ENCODE measurements at places on chromosomes 3 and 15.

- DNase-seq, result no peak
These were observed 87.5 kb downstream of the CD200R1L start for GRCh38 chr3:112759210-112759609.

GRCh38 chr3:13013994-13014754, 59.1 kb downstream of the IQSEC1 start:
- no peak for DNase-seq

- DNase-seq, result no peak
These were observed 856 bp downstream of the ABCF3 start for GRCh38 chr3:184186902-184187207.

GRCh38 chr3:129606636-129607390, at the start of gene PLXND1:
PLXND1 (minus strand) TSS chr3:129606676; CDS start chr3:129606639, 37 bp downstream.
- DNase-seq, result peak; percentile 75

DNA sequence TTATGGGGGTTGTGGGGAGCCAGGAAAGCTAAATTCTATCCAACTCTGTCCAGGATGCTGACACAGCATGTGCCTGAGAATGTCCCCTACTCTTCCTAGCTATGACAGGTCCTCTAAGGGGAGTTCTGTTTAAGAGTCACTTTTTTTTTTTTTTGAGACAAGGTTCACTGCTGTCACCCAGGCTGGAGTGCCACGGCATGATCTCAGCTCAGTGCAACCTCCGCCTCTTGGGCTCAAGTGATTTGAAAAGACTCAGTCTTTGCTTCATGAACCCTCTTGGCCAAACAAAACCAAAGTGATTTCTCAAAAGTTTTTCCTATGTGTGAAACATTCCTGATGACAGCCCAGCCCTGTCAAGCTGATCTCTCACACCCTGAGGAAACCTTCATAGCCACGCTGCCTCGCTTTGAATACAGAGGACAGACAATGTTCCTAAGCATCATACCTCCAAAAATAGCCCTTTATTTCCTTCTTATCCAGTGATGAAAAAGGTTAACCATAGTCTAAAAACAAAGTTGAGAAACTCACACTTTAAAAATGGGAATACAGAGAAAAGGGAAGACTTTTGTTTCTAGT, 105.5 kb upstream of the PROK2 start:
- DNase-seq, result no peak

GRCh38 chr3:71402280-71402679, 181.2 kb downstream of the FOXP1 start:
- no peak for DNase-seq
